ENCODE measurements at places on chromosomes 12 and 14. TPM values are rescaled to one million over a fixed set of nuclear protein-coding genes. Genes with fewer than 3 reads are reported as not detected.

The KRT79 gene
- total RNA-seq = not detected

The OR6C2 gene
- total RNA-seq = not detected

The TBX5 gene
- total RNA-seq = 1.1 TPM

The MANSC4 gene
- not detected for total RNA-seq

The MEG3 gene
- 24.7 TPM for total RNA-seq

The WDR89 gene
- total RNA-seq = 12.8 TPM

The CLMN gene
- 0.23 TPM for total RNA-seq

The SLC5A8 gene
- total RNA-seq = not detected

The TMEM233 gene
- total RNA-seq = not detected

The ANGEL1 gene
- total RNA-seq = 4.9 TPM

The GLS2 gene
- not detected for total RNA-seq

The ARMH4 gene
- 8.0 TPM for total RNA-seq

The AVPR1A gene
- total RNA-seq = not detected

The CLEC1A gene
- total RNA-seq = 0.12 TPM

The RIMKLB gene
- total RNA-seq = 25.0 TPM

The RASSF3 gene
- total RNA-seq = 22.1 TPM

The HNF1A gene
- not detected for total RNA-seq

The ACOT6 gene
- total RNA-seq = not detected

The TTC6 gene
- not detected for total RNA-seq
